ENCODE measurements at places on chromosomes 5 and 9. TPM values are rescaled to one million over a fixed set of nuclear protein-coding genes. Genes with fewer than 3 reads are reported as not detected.

DNA sequence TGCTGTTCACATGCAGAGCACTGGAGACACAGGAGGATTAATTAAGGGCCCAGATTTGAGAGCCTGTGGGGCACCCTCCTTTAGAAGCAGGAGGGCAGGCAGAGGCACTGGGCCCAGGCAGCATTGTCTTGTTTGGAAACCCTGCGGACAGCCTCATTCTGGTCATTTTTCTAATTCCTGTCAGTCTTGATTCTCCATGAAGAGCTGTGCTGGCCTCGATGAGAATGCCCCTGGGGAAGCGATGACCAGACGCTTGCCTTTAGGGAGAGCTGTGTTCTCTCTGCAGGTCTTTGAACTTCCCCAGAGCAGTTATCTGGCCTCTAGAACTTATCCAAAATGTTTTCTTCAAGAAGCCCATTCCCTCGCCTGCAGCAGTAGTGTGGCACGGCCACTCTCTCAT lies 117.8 kb upstream of the PTCH1 start:
- no peak for DNase-seq

DNA sequence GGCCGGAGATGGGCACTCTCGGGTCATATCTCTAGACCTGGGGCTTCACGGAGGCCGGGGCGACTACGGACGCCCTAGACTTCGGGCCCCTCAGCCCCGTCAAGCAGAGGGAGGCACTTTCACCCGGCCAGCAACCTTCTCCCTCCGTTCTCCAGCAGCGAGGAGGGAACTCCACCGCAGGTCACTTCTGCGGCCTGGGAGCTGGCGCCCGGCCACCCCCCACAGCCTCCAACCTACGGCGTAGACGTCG lies 201 bp downstream of the DOLK start:
- no peak for DNase-seq

DNA sequence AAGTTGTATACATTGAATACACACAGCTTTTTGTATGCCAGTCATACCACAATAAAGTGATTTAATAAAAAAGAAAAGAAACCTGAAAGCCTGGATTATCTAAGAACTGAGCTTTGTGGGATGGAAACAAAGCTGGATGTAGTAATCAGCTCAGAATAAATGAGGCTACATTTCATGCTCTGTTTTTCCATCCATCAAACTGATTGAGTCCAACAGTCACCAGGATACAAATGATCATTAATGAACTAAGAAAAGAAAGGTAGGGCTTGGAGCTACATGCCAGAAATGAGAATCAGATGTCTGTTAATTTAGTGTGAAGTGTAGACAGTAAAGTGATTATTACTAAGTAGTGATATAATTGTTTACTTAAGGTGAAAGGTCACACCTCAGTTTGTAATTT lies 109.8 kb upstream of the TARS1 start:
- no peak for DNase-seq

DNA sequence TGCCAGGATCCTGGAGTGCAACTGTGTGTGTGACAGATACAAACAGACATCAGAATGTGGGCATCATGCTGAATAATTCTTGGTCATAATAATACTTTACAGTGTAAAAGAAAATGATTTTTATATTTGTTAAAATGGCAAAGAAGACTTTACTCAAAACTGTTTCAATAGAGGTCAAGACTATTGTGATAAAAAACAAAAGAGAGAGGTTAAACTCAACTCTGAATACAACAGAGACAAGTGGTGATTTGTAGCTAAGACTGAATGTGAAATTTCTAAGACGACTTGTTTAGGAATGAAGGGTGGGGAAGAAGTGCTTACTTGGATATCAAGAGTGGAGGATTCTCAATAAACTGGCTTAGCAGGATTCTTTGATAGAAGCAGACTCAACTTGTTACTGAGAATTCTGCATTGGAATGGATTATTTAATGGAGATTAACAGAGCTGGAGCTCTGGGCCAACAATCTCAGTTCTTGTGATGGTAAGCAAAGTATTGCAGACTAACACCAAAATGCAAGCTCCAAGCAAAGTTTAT lies 457.4 kb upstream of the CDH18 start:
- no peak for DNase-seq

DNA sequence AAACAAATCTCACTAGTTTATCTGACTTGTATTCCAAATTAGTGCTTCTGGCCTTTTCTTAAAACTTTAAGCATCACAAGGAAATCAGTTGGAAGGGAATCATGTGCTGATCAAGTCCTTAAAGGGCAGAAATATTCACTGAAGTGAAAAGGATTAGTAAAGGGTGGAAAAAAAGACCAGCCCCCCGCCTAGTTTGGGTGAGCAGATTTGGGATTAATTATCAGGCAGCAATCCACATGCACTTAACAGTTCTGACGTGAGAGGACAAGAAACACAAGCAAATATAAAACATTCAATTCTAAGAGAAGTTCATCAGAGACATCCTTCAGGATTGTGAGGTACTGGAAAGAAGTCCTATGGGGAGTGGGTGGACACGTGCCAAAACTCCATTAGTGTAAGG lies at the start of gene TYRP1:
Gene TYRP1 (plus strand): TSS at position 245 of the 400 bp plus-strand sequence. CDS start 612 bp downstream, outside the sequence.
- no peak for DNase-seq

- no peak for DNase-seq
These were observed 16.9 kb upstream of the SNCAIP start for GRCh38 chr5:122295138-122295537.

DNA sequence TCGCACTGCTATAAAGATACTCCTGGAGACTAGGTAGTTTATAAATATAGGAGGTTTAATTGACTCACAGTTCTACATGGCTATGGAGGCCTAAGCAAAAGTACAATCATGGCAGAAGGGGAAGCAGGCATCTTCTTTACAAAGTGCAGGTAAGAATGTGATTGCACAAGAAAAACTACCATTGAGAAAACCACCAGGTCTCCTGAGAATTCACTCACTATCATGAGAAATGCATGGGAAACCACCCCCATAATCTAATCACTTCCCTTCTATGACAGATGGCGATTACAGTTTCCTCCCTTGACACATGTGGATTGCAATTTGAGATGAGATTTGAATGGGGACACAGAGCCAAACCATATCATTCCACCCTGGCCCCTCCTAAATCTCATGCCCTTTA lies 121.2 kb upstream of the ST8SIA4 start:
- DNase-seq: no peak

- DNase-seq: peak; percentile 46
These were observed 732.2 kb upstream of the ZNF608 start for GRCh38 chr5:125478599-125478998.

DNA sequence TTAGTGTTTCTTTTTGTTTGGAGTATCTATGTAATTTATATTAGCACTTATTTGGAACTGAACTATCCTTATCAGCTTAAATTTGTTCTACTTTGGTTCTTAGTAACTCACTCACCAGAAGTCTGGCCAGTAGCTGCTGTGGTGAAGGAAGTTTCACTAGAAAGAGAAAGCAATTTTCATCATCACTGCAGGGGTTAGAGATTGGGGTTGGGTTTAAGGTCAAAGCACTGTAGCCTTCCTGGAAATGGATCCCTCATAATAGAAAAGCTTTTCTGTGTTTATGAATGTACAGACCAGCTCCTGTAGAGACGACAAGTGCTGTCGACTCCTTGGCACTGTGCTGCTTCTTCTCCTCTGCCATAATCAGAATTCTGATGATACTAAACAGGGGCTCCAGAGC lies 22.2 kb downstream of the MROH2B start:
- no peak for DNase-seq

- DNase-seq: no peak
These were observed 20.0 kb upstream of the GRPEL2 start for GRCh38 chr5:149325166-149325735.

GRCh38 chr9:134661791-134662142 lies 20.2 kb downstream of the COL5A1 start:
- DNase-seq: no peak

DNA sequence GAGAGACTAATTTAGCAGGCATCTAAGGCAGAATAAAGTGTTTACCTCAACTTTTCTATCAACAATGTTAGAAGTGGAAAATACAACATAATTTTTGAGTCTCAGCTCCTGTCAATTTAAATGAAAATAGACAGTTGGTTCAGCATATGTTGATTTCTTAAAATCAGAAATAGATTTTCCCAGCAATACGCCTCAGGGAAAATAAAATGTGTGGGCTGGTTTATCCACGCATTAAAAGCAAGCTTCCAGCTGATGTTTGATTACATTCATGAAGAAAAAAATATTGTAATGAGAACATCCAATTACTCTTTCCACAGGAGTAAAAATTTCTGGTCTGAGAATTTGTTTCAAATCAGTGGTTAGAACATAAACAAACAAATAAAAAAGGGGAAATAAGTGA lies 166.3 kb downstream of the PDE4D start:
- no peak for DNase-seq

DNA sequence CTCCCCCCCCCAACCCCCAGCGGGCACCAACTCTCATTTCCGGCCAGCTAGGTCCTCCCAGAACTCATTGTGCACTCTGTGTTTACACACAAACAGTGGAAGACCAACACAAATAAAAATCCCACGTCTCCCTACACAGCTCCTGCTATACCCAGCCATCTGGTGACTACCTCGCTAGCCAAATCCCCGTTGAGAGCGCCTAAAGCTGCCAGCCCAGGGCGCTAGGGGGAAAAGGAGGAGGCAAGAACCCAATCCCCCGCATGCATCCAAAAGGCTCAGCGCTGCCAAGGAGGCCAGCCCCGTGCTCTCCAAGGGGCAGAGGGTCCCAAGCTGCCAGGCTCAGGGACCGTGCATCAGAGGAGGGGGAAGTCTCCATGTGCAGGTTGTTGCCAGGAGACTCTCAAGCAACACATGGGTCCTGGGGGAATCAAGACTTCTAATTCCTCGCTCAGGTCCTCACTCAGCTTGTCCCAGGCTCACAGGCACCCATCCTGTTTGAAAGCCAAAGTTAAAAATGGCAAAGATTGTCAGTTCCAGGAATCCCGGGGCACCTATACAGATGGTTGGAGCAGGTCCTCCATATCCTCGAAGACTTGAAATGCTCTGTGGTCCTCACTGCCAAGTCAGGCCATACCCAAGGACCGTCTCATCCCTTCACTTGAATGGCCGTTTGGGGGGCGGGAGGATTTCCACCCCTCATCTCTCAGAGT lies 2.7 kb downstream of the ASTN2 start:
- DNase-seq: no peak

DNA sequence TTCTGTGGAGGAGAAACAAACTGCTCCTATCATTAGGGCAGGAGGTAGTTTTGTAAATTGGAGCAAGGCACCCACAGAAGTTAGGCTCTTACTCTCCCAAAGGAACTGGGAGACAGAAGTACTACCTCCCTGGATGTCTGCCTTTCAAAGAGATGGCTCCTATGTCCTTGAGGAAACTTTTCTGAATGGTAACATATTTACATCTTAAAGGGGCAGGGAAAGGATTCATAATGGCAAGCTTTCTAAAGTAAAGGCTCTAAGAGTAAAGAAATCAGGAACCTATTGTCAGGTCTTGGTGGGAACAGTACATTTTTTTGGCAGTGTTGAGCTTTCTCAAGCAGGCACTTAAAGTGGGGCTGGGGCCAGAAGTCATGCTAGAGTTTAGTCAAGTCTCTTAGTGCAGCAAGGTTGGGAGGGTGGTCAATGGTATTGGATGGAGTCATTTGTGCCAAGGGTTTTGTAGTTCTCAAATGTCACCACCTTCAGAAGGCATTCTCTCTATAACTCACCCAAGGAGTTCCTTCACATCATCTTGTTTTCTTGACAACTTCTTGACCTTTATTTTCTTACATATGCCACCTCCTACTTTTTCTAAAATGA lies 26.3 kb upstream of the NDFIP1 start:
- no peak for DNase-seq

DNA sequence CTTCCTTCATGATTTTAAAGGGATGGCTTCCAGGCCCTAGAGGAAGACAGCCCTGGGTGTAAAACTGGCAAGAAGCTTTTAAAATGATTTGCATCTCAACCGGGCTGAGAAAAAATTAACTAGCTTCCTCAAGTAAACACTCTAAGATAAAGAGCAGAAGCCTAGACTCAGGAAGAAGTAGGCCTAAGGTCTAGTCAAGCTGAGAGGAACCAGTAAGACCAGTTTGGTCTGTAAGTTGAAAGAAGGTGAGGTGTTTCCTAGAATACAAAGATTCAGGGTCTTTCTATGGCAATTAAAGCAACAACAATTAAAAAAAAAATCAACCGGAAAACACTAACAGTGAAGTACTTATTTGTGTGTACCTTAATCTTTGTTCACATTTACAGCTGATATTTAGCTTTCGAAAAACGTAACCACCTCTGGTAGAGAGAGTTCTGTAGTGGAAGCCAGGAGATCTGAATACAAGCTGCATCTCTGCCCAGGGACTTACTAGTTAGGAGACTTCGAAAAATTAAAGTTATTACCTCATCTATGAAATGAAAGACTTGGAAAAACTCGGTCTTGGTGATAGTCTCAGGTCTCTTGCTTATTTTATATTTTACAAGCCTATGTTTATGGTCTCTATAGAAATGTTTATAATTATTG lies 75.7 kb downstream of the TUSC1 start:
- no peak for DNase-seq

DNA sequence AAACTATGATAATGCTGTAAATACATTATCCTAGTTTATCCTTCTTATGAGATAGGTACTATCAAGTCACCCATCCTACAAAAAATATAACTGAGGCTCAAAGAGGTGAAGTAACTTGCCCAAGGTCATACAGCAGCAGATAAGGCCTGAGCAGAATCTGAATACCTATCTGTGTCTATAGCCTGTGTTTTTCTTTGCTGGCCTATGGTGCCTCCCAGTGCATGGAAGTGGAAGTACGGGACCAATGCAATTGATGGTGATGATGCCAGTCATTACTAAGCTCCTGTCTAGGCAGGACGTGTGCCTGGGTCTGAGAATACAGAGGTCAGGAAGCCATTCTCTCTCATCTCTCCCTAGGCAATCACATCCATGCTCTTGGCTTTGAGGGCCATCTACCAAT lies 67.8 kb downstream of the FAT2 start:
- no peak for DNase-seq

- DNase-seq: no peak
These were observed 80.6 kb upstream of the MEGF10 start for GRCh38 chr5:127210042-127210441.

- no peak for DNase-seq
These were observed 166.0 kb upstream of the IRX2 start for GRCh38 chr5:2917524-2917923.

- no peak for DNase-seq
These were observed 607.8 kb upstream of the PTGER4 start for GRCh38 chr5:40071870-40072269.

DNA sequence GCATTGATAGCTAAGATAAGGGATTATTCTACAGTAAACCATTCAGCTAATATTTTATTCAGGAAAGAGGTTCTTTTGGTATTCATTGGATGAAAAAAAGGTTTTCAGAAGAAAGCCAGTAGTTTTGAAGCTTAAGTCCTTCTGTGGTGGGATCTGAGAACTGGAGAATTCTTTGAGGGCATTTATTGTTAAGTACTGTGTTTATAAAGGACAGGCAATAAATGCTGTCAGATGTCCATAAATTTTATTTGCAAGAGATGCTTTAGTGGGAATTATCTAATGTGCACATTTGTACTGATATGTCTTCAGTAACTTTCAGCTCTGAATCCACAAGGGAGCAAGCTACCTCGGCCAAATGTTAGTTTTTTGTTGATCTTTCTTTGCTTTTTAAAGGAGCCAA lies 321.3 kb downstream of the MARCHF11 start:
- DNase-seq: no peak

SHISAL2B gene
- not detected for total RNA-seq

WDR38 gene
- not detected for total RNA-seq

MARCOL gene
- total RNA-seq: not detected

DNLZ gene
- 24.9 TPM for total RNA-seq

BTNL8 gene
- not detected for total RNA-seq

DNM1 gene
- 31.4 TPM for total RNA-seq

SLC9A3 gene
- total RNA-seq: 1.1 TPM

TRPM6 gene
- total RNA-seq: 2.6 TPM

PCDHA13 gene
- total RNA-seq: 0.42 TPM

BARHL1 gene
- total RNA-seq: not detected

DROSHA gene
- 77.7 TPM for total RNA-seq

AFAP1L1 gene
- 8.4 TPM for total RNA-seq

Measured in ureter (tissue), 1 donor.